H1 (cell line): ENCODE measurements at places on chromosomes 4 and X. TPM values are rescaled to one million over a fixed set of nuclear protein-coding genes. Genes with fewer than 3 reads are reported as not detected.

The IL21 gene
- total RNA-seq, result not detected in 2 replicates

The SOX3 gene
- total RNA-seq, result 38.9 and 41.0 TPM in 2 replicates

The VSIG1 gene
- total RNA-seq, result 1.6 and 2.2 TPM in 2 replicates

The UGT2B11 gene
- total RNA-seq, result not detected in 2 replicates

The CT45A10 gene
- not detected in 2 replicates for total RNA-seq

The ITIH6 gene
- not detected in 2 replicates for total RNA-seq

The TLR6 gene
- total RNA-seq, result 0.08 and 0.09 TPM in 2 replicates

The TCEAL5 gene
- 6.6 and 7.2 TPM in 2 replicates for total RNA-seq

The GIMD1 gene
- not detected in 2 replicates for total RNA-seq

The CMC4 gene
- 3.7 and 6.0 TPM in 2 replicates for total RNA-seq

The CLTRN gene
- total RNA-seq, result 0.99 and 1.3 TPM in 2 replicates

- no peaks in the 10 kb centered on the region for H3K4me1 ChIP-seq
- no peak overlapping the region for H3K27ac ChIP-seq
- H3K36me3 ChIP-seq, result no peaks in the 10 kb centered on the region
- no peak overlapping the region for H3K4me3 ChIP-seq
Measured at GRCh38 chrX:19579485-19579884, 64.2 kb upstream of the MAP3K15 start.

- H3K4me1 ChIP-seq, result peaks cover 3% of the 10 kb centered on the region
- DNase-seq, result no peak
- no peaks in the 10 kb centered on the region for H3K36me3 ChIP-seq
- H3K27ac ChIP-seq, result no peak overlapping the region
- no peaks in the 10 kb centered on the region for H3K27me3 ChIP-seq
Measured at GRCh38 chr4:126604268-126604867, 1028.4 kb upstream of the INTU start.

DNA sequence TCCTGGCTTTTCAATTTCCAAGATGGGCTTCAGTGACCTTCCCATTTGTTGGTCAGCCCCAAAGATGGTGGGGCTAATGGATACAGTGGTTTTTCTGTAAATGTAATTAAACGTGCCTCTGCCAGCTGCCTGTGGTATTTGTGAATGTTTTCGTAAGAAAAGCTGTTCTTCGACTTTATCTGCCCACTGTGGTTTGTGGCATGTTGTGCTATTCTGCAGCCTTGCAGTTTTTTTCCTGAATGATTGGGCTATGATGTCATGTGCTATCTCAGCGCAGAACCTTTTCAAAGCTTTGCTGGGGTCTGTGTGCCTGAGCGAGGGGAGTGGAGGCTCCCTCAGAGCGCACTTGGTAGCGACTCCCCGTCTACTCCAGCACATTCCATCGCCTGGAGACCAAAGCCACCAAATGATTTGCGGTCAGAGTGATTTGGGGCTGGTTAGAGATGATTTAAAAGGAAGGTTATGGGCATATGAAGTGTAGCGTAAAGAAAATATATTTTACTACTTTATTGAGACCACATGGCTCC is 137.5 kb downstream of the PALLD start:
- no peak for DNase-seq
- H3K27ac ChIP-seq, result no peak overlapping the region
- peaks cover 6% of the 10 kb centered on the region for H3K4me1 ChIP-seq
- no peak overlapping the region for H3K4me3 ChIP-seq

DNA sequence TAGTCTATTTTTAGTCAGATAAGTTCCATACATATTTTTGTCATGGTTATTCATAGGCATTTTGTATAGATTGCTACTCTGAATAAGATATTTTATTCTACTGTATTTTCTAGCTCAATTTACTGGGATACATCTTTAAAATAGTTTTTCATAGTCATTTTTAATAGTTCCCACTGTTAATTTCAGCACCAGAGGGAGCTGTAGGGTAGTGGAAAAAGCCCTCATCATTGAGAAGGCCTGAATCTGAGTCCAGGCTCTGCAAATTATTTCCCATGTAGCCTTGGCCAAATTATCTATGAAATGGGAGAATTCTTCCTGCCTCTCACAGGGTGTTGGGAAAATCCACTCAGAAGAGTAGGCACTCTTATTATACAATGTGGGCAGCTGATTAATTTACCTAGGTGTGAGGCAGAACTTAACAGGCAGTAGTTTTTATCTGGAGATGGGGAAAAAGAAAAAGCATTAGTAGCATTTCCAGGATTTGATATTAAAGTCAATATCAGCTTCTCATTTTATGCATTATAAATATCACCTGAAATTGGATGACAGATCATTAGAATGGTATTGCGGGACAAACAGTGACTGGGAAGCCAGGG is 102.9 kb upstream of the PAQR3 start:
- no peaks in the 10 kb centered on the region for H3K27me3 ChIP-seq
- H3K36me3 ChIP-seq, result no peaks in the 10 kb centered on the region
- no peak for DNase-seq
- H3K4me1 ChIP-seq, result no peaks in the 10 kb centered on the region
- H3K4me3 ChIP-seq, result no peak overlapping the region

GRCh38 chr4:8534129-8534528 is 46.1 kb upstream of the GPR78 start:
- H3K27me3 ChIP-seq, result no peaks in the 10 kb centered on the region
- H3K4me3 ChIP-seq, result peak overlapping the region; percentile 34
- H3K36me3 ChIP-seq, result no peaks in the 10 kb centered on the region
- peaks cover 18% of the 10 kb centered on the region for H3K4me1 ChIP-seq

DNA sequence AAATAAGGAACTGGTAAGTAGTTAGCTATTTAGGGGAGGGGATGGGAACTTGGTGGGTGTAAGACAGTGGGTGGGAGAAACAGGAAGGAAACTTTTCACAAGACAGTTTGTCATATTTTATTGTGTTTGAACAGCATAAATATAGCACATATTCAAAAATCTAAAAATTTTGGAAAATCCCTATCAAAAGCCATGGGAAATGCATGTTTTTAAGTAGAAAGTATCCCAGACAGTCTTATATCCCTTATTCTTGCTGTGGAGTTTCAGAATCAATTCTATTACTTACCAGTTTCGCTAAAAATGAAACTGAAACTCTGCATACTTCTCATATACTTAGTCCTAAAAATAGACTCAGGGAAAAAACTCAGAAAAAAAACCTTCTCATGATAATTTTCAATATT is 22.3 kb upstream of the RASGEF1B start:
- no peaks in the 10 kb centered on the region for H3K36me3 ChIP-seq
- H3K4me3 ChIP-seq, result no peak overlapping the region
- no peak for DNase-seq
- H3K27me3 ChIP-seq, result no peaks in the 10 kb centered on the region

GRCh38 chr4:55854129-55854528 is 681 bp downstream of the EXOC1 start:
- H3K4me3 ChIP-seq, result peak overlapping the region; percentile 55
- H3K4me1 ChIP-seq, result peaks cover 3% of the 10 kb centered on the region; the same call in 1 of the 2 replicates
- no peak for DNase-seq
- H3K27ac ChIP-seq, result no peak overlapping the region
- no peaks in the 10 kb centered on the region for H3K27me3 ChIP-seq

DNA sequence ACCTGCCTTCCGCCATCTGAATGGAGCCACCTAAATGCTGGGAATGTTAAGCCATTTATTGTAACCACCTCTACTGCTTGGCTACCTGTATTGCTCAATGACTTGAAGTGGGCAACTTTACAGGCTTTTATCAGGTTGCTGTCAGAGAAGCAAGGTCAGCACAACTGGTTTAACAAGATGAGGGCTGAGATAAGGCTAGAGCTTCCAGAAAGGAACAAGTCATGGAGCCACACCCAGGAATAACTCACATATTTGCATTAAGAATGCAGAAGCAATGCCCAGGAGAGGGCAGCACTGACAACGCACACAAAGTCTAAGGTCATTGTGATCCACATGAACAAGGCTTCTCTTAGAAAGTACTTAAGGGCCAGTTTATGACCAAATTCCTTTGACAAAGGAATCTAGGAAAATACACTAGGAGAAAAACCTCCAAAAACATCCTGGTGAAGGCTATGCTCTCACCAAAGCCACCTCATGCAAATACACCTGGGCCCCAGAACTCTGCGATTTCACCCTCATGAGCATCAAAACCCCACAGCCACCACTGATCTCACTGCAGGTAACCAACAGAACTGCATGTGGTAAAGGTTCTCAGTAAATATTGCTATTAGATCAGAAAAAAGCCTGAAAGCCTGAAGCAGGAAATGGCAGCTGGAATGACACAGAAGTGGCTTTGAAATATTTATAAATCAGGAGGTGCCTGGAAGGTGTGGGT is 15.0 kb upstream of the STS start:
- no peaks in the 10 kb centered on the region for H3K36me3 ChIP-seq
- H3K4me1 ChIP-seq, result no peaks in the 10 kb centered on the region
- no peak overlapping the region for H3K4me3 ChIP-seq
- H3K27me3 ChIP-seq, result no peaks in the 10 kb centered on the region
- DNase-seq, result peak; percentile 43

DNA sequence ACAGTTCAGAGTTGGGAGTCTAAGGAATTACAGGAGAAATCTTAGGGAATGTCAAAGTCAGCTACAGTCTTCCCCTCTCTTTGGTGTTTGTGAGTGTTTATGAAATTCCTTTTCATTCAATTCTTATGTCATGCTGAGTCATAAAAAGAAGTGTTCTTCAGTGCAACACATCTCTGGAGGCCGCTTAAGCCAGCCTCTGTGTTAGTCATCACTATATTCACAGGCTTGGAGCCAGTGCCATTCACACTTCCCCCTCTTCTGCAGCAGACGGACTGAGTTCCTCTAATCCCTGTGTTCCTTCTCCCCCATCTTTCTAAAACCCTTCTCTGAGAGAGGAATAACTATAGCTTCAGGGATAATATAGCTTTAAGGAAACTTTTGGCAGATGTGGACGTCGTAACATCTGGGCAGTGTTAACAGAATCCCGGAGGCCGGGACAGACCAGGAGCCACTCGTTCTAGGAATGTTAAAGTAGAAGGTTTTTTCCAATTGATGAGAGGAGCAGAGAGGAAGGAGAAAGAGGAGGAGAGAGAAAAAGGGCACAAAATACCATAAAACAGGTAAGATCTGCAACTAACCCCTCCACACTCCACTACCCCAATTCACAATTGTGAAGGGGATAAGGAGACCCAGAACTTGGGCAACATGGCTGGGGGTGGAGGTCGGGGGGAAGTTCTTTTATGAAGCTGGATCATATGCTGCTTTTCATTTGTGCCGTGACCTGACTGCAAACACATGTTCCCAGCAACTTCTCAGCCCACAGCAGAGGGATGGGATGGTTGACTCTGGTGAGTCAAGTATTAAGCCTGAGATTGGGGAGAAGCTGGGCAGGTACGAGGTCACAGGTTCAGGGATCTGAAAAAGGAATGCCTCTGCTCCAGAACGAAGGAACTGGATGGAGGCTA is at the start of gene SRPX2:
SRPX2 (plus strand) TSS at position 244 of the 905 bp plus-strand sequence. CDS start 2,124 bp downstream, outside the sequence.
- H3K27ac ChIP-seq, result no peak within 1 kb of the TSS
- no peaks in the 10 kb centered on the region for H3K27me3 ChIP-seq
- H3K4me1 ChIP-seq, result peaks cover 2% of the 10 kb centered on the region; the same call in 1 of the 2 replicates
- no peak for DNase-seq
- H3K36me3 ChIP-seq, result no peaks in the 10 kb centered on the region
- no peak within 1 kb of the TSS for H3K4me3 ChIP-seq

GRCh38 chrX:118560489-118560888 is 64.9 kb downstream of the DOCK11 start:
- no peaks in the 10 kb centered on the region for H3K27me3 ChIP-seq
- H3K4me3 ChIP-seq, result no peak overlapping the region
- DNase-seq, result no peak
- no peak overlapping the region for H3K27ac ChIP-seq
- no peaks in the 10 kb centered on the region for H3K4me1 ChIP-seq

DNA sequence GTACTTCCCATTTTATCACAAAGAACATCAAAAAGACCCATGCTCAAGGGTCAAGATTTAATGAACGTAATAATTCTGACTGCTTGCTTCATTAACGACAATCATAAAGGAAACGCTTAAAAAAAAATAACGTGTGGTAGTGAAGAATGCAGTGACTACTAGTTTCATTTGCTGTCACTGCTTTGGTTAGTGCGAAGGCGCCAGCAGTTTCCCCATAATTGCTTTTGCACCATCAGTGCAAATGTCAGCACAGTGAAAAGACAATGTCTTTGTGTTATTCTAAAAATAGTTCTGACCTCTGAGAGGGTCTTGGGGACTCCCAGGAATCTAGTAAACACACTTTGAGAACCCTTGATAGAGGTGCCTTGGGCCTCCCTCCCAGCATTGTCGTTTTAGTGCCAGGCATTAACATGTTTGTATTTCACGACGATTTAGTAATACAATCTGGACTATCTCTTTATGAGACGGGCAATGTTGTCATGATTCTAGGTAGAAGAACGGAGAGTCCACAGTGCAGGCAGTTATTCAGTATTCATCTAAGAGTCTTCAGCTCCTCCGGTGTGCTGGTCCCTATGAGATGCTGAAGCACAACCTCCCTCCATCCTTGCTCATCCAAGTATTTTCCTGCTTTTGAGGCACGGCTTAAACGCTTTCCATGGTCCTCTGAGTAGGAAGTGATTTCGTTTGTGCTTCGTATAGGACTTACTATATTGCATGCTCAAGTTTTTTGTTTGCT is 71.0 kb downstream of the AFF1 start:
- DNase-seq, result no peak
- H3K4me3 ChIP-seq, result peak overlapping the region; percentile 89
- H3K27me3 ChIP-seq, result no peaks in the 10 kb centered on the region
- no peak overlapping the region for H3K27ac ChIP-seq

DNA sequence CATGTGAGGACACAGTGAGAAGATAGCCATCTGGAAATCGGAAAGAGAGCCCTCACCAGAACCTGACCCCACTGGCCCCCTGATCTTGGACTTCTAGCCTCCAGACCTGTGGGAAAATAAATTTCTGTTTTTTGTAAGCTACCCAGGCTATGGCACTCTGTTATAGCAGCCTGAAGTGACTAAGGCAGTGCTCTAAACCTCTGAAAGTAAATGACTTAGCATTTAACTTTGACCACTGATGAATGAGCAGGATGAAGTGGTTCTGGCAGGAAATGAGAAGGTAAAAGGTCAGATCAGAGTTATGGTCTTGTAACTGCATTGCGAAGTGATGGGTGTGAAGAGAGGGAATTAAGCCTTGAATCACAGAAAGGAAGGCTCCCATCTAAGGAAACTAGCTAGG is 17.0 kb downstream of the GPAT3 start:
- DNase-seq, result no peak
- H3K4me3 ChIP-seq, result no peak overlapping the region
- no peaks in the 10 kb centered on the region for H3K4me1 ChIP-seq

GRCh38 chr4:176856421-176856820 is 63.7 kb upstream of the VEGFC start:
- H3K4me3 ChIP-seq, result no peak overlapping the region
- DNase-seq, result no peak
- H3K27ac ChIP-seq, result no peak overlapping the region
- no peaks in the 10 kb centered on the region for H3K27me3 ChIP-seq
- H3K4me1 ChIP-seq, result no peaks in the 10 kb centered on the region

- H3K27ac ChIP-seq, result no peak overlapping the region
- no peaks in the 10 kb centered on the region for H3K36me3 ChIP-seq
- no peaks in the 10 kb centered on the region for H3K4me1 ChIP-seq
Measured at GRCh38 chr4:130233377-130234047, 1137.6 kb downstream of the C4orf33 start.

- no peak for DNase-seq
- H3K4me3 ChIP-seq, result no peak overlapping the region
- no peaks in the 10 kb centered on the region for H3K4me1 ChIP-seq
- H3K36me3 ChIP-seq, result no peaks in the 10 kb centered on the region
- no peaks in the 10 kb centered on the region for H3K27me3 ChIP-seq
Measured at GRCh38 chr4:22921936-22922335, 229.2 kb downstream of the GBA3 start.

- H3K4me1 ChIP-seq, result no peaks in the 10 kb centered on the region
- H3K4me3 ChIP-seq, result no peak overlapping the region
- no peak for DNase-seq
- H3K27me3 ChIP-seq, result no peaks in the 10 kb centered on the region
- H3K27ac ChIP-seq, result no peak overlapping the region
Measured at GRCh38 chrX:1411326-1411725, 19.4 kb upstream of the SLC25A6 start.
